Ureter (tissue), 1 donor: ENCODE measurements at places on chromosomes 6 and 20. TPM values are rescaled to one million over a fixed set of nuclear protein-coding genes. Genes with fewer than 3 reads are reported as not detected.

BYSL gene
- 24.6 TPM for total RNA-seq

MCCD1 gene
- total RNA-seq = not detected

DNA sequence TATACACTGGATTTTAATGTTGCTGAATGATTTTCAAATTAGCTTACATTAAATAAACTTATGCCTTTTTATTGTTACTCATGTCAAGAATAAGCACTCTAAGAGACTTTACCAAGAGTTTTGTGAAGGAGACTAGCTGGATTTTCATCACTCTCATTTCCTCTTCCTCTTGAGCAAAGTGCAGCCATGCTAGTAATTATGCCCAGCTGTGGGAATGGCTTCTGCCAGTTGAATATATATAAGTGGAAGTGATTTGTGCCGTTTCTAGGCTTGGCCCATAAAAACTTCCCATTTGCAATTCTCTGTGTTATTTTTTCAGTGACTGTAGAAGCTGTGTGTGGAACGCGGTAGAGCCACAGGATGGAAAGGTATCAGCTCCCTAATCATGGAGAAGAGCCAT, 255.8 kb downstream of the HDGFL1 start:
- no peak for DNase-seq

MED20 gene
- 23.8 TPM for total RNA-seq

DNA sequence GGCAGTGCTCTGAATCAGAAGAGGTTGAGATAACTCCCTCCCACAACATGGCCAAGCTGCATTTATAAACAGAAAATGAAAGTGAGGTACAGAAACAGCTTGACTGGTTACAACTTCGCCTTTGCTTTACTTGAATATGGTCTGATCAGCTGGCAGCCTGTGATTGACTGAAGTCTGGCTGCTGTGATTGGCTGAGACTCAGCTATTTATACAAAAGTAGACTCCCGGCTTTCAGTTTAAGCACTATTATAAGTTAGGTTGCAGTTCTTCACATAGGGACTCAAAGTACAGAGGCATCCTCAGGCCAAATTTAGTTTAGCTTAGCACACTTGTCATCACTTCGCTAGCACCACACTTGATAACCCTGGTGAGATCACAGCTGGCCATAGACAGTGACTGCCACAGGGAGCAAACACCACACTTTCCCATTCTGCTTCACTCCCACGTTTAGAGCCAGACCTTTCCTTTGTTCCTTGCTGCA, 362.6 kb downstream of the EPM2A start:
- DNase-seq = no peak

C20orf141 gene
- total RNA-seq = not detected

DNA sequence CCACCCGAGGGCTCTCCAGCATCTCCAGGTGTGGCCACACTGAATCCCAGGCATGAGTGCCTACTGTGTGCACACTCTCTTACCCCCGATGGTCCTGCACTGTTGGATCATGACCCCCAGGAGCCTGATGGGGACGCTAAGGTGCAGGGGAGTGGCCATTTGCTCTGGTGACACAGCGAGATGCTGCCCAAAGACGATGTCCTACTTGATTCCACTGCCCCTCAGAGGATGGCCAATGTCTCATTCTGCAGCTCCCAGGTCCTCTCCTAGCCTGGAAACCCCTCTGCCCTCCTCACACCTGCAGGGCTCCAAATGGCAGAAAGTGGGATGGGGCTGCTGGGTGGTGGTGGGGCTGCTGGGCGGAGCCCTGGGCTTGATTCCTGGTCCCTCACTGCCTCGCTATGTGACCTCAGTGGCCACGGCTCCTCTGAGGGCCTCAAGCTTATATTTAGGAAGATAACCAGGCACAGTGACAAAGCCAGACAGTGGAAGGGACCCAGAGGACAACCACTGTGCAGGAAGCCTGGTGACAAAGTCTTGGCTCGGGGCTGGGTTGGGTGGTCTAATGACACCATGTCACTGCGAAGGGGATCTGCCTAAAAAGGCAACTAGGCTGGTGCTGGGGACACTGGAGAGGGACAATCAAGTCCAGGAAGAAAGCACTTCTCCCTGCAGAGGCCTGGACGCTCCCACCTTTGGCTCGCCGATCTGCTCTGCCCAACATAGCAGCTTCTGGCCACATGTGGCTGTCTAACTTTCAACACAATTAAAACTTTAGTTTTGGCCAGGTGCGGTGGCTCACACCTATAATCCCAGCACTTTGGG, 28.4 kb downstream of the TGM2 start:
- DNase-seq = no peak

- no peak for DNase-seq
These were observed 1017.3 kb downstream of the KIF16B start for GRCh38 chr20:15555913-15556312.

GRCh38 chr20:33229843-33230242, 6.0 kb upstream of the BPIFA1 start:
- no peak for DNase-seq

DNA sequence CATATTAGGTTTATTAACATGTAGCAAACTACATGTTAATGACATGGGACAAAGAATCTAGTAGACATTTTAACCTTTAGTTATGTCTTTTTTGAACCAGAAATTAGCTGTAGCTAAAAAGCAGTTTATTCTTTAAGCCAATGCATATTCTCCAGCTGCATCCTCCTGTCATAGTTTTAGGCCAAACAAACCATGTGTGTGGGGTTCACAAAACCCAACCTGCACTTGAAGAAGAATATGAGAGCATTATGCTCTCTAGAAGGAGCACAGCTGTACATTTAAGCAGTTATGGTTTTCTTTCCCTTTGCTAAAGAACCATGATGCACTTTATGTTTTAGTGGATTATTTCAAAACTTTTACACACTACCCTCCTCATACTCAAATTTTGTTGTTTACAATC, 46.2 kb downstream of the AKIRIN2 start:
- DNase-seq = no peak

RIMS1 gene
- 5.2 TPM for total RNA-seq

DNA sequence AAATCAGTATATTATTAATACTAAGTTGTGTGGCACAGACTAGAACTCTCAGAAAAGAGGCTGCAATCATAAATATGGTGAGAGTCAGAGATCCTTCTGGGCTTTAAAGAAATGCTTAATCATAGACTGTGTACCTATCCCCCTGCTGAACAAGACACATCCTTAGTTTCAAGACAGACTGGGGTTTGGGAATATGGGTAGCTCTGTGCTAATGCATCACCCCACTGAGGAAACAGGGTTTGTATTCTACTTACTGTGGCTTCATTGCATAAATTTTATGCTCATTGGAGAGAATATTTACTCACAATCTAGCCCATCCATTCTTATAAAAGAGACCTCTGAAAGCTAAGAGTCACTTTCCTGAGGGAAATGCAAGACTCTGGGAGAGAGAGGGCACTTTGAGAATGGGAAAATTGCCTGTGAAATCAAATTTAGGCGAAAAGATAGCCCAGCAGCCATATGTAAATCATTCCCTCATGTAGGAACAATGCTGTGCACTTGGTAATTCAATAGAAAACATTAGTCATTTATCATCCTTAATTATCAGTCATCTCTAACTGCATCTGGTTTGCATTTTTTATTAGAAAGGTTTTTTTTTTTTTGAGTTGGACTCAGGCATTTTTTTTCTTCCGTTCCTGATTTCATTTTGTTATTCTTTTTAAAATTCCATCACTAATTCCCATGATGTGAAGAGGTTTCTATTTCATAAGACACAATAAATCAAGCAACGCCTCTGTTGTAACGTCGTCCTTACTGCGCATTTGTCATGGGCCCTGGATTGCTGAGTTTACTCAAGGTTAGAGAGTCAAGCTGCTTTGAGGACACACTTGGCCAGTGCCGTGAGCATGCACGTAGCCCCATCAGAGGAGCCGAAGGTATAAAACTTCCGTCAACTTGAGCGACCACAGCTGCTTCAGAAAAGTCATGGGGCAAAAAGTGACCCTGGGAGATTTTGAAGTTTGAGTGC, 91.8 kb downstream of the TRMT11 start:
- DNase-seq = no peak

- DNase-seq = no peak
These were observed 1019.3 kb upstream of the ADGRB3 start for GRCh38 chr6:67615796-67616195.

GRCh38 chr20:44785768-44786167, 24.6 kb downstream of the RIMS4 start:
- DNase-seq = no peak

DNA sequence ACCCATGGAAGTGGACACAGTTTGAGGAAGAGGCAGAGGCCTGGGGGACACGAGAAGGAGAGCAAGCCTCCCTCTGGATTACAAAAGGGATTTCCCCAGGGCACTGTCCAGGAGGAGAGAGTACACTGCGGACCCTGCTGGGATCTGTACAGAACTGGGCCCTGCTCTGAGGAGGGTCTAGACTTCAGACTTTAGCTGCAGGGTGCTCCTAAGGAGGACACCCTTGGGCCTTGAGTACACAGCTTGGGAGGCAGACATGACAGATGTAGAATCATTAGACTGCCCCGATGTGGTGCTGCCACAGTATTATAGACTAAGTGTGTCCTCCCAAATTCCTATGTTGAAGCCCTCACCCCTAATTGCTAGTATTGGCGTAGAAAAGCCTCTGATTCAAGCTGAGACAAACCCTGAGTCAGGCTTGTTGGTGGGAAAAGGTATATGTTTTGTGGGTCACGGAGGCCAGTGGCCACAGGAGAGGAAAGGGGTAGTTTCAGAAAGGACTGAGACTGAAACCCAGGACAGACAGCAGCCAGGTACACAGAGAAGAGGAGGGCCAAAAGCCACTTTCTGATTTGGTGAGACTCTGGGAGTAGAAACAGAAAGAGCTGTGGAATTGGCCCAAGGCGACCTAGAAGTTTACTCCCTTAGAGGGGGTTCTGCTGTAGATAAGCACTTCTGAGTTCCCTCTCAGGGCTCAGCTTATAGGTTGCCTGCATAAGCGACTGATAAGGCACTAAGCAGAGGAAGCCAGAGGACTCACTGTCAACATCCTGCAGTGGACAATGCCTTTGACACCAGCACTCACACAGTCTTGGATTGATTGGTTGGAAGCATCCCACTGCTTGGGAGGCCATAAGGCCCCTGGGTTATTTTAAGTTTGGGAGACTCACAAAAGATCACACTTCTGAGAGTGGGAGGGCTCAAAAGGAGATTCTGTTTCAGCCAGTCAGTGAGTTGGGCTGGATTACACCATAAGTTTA, 16.5 kb upstream of the SH3BGRL2 start:
- no peak for DNase-seq

GRCh38 chr6:6688951-6689350, 100.4 kb downstream of the LY86 start:
- DNase-seq = no peak

NR2E1 gene
- total RNA-seq = 0.18 TPM

DNA sequence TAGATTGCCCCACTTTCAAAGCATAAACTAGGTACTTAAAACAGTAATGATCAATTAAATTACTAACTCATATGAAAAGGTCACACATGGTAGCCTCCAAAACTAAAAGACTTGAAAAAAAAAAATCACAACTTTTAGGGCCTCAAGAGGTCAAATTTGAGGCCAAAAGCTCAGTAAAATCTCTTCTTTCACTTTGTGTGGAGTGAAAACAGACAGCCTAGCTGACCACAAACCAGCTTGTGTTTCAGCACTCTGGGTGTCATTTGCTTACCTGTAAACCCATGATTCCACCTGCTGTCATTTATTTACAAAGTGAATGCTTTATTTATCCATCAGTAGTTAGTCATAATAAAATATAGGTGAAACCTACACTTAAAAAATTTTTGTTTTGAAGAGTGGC, 34.0 kb downstream of the GNAS start:
- DNase-seq = no peak

DNA sequence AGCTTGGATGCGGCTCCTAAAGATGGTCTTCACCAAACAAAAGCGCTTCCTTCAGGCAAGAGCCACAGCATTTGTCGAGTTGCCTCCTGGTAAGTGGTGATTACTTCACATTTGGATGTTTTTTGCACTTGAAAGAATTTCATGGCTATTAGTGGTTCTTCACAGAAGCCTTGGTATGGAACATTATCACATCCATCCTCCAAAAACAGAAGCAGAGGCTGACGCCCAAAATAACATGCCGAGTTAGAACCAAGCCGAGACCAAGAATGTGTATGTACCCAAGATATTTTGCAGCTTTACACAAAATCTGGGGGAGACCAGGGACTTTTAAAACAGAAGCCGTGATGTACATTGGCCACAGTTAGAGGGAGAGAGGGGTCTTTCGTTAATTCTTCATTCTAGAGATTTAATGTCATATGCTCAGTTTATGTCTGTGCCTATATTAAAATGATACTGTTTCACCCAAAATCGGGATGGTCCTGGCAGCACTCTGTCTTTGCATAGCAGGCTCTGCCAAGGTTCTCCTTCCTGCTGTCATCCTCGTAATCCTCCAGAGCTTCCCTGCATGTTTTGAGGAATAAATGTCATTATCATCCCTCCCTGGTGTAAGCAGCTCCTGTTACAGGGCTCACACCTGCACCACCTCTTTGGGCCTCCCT, 109.3 kb downstream of the TMEM242 start:
- peak; percentile 4 for DNase-seq

ARMH2 gene
- not detected for total RNA-seq

GRCh38 chr6:89047473-89047872, 33.1 kb upstream of the PNRC1 start:
- DNase-seq = no peak
